ENCODE measurements at places on chromosomes 6 and 20. TPM values are rescaled to one million over a fixed set of nuclear protein-coding genes. Genes with fewer than 3 reads are reported as not detected.

The NKX2-4 gene
- not detected for total RNA-seq

The FRK gene
- total RNA-seq = not detected

The C6orf15 gene
- not detected for total RNA-seq

The PSORS1C1 gene
- total RNA-seq = not detected

The MICB gene
- 29.2 TPM for total RNA-seq

The TFAP2D gene
- not detected for total RNA-seq

The NFS1 gene
- 7.1 TPM for total RNA-seq

The MDFI gene
- total RNA-seq = not detected

The BCAS1 gene
- total RNA-seq = 0.84 TPM

The PTGIS gene
- under 0.01 TPM for total RNA-seq

The GGTLC1 gene
- not detected for total RNA-seq

The FAM217A gene
- total RNA-seq = not detected

The ZKSCAN3 gene
- total RNA-seq = 0.52 TPM

The SMIM26 gene
- total RNA-seq = 93.9 TPM

The DAAM2 gene
- under 0.01 TPM for total RNA-seq

The ZBTB24 gene
- total RNA-seq = 13.4 TPM

The GCNT2 gene
- 6.8 TPM for total RNA-seq

The KIFC1 gene
- 0.94 TPM for total RNA-seq

The KIF13A gene
- 18.1 TPM for total RNA-seq

The GNAS-AS1 gene
- 0.10 TPM for total RNA-seq

The MTG2 gene
- 3.1 TPM for total RNA-seq

The PACSIN1 gene
- total RNA-seq = 0.42 TPM

The TMEM74B gene
- not detected for total RNA-seq

The ULBP1 gene
- total RNA-seq = 0.10 TPM

The MOG gene
- total RNA-seq = not detected

The TEAD3 gene
- not detected for total RNA-seq

The CD40 gene
- 10.2 TPM for total RNA-seq

The GSTA2 gene
- total RNA-seq = not detected

The WFDC5 gene
- not detected for total RNA-seq

The GPX5 gene
- total RNA-seq = not detected

The HLA-DQA1 gene
- total RNA-seq = 12.5 TPM

The SLPI gene
- 0.63 TPM for total RNA-seq

The TPBG gene
- total RNA-seq = 0.31 TPM

The DLL1 gene
- 1.8 TPM for total RNA-seq

The ENPP1 gene
- total RNA-seq = 0.21 TPM

The LY6G5C gene
- 1.2 TPM for total RNA-seq

The COL21A1 gene
- total RNA-seq = not detected

The FAM110A gene
- 10.6 TPM for total RNA-seq

The ZNF292 gene
- total RNA-seq = 134 TPM

The EYA2 gene
- 0.10 TPM for total RNA-seq

The HLA-DOA gene
- 16.2 TPM for total RNA-seq

The TREM1 gene
- total RNA-seq = 103 TPM

The MYB gene
- 4.8 TPM for total RNA-seq

The RREB1 gene
- 47.5 TPM for total RNA-seq

The NR2E1 gene
- not detected for total RNA-seq

The TRIM31 gene
- total RNA-seq = 0.10 TPM

The OOEP gene
- total RNA-seq = not detected

The INSM1 gene
- total RNA-seq = not detected

The C20orf202 gene
- total RNA-seq = not detected

The ADGRB3 gene
- total RNA-seq = 0.10 TPM

The PSMA7 gene
- 118 TPM for total RNA-seq

The STXBP5 gene
- total RNA-seq = 29.3 TPM

The LPA gene
- not detected for total RNA-seq

The POU5F1 gene
- total RNA-seq = not detected

The CAGE1 gene
- total RNA-seq = 0.94 TPM

The VSTM2L gene
- total RNA-seq = not detected

The PIGU gene
- total RNA-seq = 4.3 TPM

Data from mononuclear cell (primary cell).